Chondrocyte (in vitro differentiated cells): ENCODE measurements at places on chromosomes 16 and 17. TPM values are rescaled to one million over a fixed set of nuclear protein-coding genes. Genes with fewer than 3 reads are reported as not detected.

PYY gene
- not detected in 3 replicates for total RNA-seq

GRCh38 chr17:4537451-4538235 lies 17.5 kb downstream of the MYBBP1A start:
- H3K4me3 ChIP-seq, result no peak overlapping the region
- H3K27ac ChIP-seq, result no peak overlapping the region
- H3K4me1 ChIP-seq, result no peaks in the 10 kb centered on the region
- H3K27me3 ChIP-seq, result no peaks in the 10 kb centered on the region
- H3K36me3 ChIP-seq, result peaks cover 10% of the 10 kb centered on the region
- no peak for DNase-seq

KRTAP2-1 gene
- not detected in 3 replicates for total RNA-seq

- DNase-seq, result no peak
- H3K27ac ChIP-seq, result peak overlapping the region; percentile 100
- H3K4me3 ChIP-seq, result peak overlapping the region; percentile 100
- peaks cover 39% of the 10 kb centered on the region for H3K4me1 ChIP-seq
- peaks cover 13% of the 10 kb centered on the region for H3K36me3 ChIP-seq
- no peaks in the 10 kb centered on the region for H3K27me3 ChIP-seq
These were observed 479 bp upstream of the ZNF207 start for GRCh38 chr17:32349503-32349853.

DNA sequence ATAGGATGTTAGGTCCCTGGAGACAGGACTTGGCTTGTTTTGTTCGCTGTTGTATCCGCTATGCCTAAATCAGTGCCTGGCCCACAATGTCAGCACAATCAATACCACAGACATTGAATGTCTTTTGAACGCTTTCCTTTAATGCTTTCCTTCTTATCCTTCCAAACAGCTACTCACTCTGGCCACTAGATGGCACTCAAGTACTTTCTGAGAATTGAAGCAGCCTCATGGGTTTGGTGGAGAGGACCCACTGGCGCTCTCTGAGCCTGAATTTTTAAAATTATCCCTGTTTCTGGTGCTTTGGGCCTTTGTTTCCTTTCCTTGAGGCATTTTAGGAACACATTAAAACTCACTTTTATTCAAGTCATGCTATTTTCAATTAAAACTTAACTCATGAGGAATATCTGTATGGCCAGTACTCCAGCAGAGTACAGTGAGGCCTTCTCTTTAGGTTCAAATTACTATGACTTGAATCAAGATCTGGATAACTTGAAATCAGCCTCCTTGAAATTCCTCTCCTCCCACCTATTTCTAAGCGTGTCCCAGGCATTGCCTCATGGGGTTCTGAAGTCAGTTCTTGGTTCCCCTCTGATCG lies 3.2 kb upstream of the NLRP1 start:
- H3K36me3 ChIP-seq, result no peaks in the 10 kb centered on the region
- H3K27me3 ChIP-seq, result peaks cover 2% of the 10 kb centered on the region
- no peak for DNase-seq
- no peak overlapping the region for H3K4me3 ChIP-seq
- H3K27ac ChIP-seq, result no peak overlapping the region

- no peak overlapping the region for H3K4me3 ChIP-seq
- H3K27ac ChIP-seq, result peak overlapping the region; percentile 91
- no peak for DNase-seq
- H3K27me3 ChIP-seq, result no peaks in the 10 kb centered on the region
These were observed 5.6 kb downstream of the STAT5B start for GRCh38 chr17:42270596-42270995.

MC1R gene
- total RNA-seq, result 3.2 to 7.9 TPM (median 4.2 TPM) in 3 replicates

- no peak for DNase-seq
- no peak overlapping the region for H3K27ac ChIP-seq
- peaks cover 24% of the 10 kb centered on the region for H3K4me1 ChIP-seq
- H3K4me3 ChIP-seq, result no peak overlapping the region
These were observed 19.8 kb upstream of the TIMP2 start for GRCh38 chr17:78944956-78945355.

- DNase-seq, result no peak
- peaks cover 8% of the 10 kb centered on the region for H3K27me3 ChIP-seq
- H3K27ac ChIP-seq, result no peak overlapping the region
- peaks cover 14% of the 10 kb centered on the region for H3K4me1 ChIP-seq
These were observed 146.4 kb downstream of the RBFOX3 start for GRCh38 chr17:79464318-79465010.
